ENCODE measurements at places on chromosomes 11 and 22.
A peak's percentile ranks its signal among the peaks of the same experiment; 100 is the strongest.

GRCh38 chr11:110431051-110431672 is 1.4 kb downstream of the FDX1 start:
- no peak for DNase-seq

DNA sequence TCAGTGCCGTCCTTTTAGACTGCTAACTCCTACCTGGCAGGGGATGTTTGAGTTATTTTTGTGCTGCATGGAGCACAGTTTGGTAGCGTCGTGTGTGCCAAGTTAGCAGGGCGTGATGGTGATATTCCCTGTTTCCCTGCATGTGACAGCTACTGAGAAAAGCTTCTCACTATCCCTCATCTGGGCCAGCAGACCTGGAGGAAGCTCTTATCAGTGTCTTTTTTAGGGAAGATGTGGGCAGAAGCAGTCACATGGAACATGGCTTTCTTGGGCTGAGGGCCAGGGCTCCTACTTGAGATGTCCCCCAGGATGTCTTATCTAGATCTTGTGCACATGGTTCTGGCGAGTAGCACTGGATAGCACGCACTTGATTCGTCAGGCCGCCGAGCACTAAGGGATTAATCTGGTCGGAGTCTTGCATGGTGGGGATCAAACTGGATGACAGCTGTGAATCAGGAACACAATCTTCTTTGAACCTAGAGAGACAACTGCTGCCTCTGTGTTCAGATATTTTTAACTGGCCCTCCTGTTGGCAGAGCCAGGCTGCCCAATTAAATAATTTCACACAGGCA is 33.8 kb downstream of the TECTA start:
- DNase-seq: no peak

DNA sequence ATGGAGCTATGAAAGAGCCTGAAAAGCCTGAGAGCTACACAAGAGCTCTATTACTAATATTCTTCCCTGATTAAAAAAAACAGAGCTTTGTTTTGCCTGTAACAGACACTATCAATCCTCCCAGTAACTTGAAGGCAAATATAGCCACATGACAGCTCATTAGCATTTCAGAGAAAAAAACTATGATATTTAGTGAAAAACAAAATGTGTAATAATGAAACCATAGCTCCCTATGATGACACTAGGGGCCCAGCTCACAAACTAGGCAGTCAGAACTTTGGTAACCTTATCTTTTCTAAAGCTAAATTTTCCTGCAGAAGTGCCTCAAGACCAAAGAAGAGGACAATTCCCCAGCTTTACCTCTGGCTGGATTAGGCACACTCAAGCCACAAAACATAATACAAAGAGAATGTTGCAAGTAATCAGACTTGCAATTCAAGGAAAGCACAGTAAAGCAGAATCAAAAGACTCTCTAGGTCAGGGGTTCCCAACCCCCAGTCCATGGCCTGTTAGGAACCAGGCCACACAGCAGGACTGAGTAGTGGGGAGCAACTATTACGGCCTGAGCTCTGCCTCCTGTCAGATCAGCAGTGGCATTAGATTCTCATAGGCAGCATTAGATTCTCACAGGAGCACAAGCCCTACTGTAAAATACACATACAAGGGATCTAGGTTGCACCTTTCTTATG is 53.3 kb downstream of the MRTFA start:
- no peak for DNase-seq

GRCh38 chr11:122440811-122441665 is 214.5 kb upstream of the UBASH3B start:
- no peak for DNase-seq

DNA sequence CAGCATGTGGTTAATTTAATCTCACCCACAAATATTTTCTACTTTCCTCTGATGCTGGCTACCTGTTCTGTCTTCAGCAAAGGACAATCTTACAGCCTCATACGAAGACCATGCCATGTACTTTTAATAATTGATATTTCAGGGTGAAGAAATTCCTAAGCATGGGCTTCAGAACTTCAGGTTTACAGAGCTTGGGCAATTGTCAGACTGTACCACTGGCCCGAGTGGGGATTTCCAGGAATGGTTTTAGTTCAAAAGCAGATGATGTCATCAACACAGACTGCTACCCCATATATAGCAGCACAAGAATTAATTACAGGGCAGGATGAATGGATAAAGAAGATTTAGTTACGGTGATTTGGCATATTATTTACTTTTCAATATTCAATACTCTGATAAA is 171.8 kb downstream of the ETS1 start:
- no peak for DNase-seq

GRCh38 chr11:126154691-126155090 is 56.8 kb downstream of the RPUSD4 start:
- no peak for DNase-seq

- peak; percentile 63 for DNase-seq
Measured at GRCh38 chr11:67118181-67118766, 789 bp upstream of the KDM2A start.

DNA sequence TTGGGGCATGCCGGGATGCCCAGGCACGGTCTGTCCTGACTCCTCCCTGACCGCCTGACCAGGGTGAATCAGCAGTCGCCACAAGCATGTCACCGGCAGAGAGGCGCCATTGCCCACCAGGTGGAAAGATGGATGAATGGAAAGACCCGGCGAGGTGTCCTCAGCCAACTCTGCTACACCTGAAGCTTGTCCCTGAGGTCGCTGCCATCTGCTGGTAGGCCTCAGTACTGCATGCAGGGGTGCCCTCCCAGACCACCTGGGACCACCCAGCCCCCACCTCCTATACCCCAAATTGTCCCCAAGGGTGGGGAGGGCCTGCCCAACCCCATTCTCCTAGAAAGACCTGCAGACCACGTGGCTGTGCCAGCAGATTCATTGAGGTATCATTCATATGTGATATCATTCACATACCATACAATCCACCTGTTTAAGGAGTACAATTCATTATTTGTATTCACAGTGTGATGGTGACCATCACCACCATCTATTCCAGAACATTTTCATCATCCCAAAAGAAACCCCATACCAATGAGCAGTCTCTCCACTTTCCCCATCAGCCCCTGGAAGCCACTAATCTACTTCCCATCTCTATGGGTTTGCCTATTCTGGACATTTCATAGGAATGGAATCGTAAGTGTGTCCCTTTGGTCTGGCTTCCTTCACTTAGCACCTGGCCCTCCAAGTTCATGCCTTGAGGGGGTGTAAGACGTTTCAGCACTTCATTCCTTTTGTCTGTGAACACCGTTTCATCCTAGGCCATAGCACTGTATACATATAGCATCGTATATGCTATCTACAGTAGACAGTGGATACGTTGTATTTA is 17.5 kb downstream of the FGF3 start:
- peak; percentile 19 for DNase-seq

- no peak for DNase-seq
Measured at GRCh38 chr11:115871161-115871760, 367.0 kb upstream of the CADM1 start.

DNA sequence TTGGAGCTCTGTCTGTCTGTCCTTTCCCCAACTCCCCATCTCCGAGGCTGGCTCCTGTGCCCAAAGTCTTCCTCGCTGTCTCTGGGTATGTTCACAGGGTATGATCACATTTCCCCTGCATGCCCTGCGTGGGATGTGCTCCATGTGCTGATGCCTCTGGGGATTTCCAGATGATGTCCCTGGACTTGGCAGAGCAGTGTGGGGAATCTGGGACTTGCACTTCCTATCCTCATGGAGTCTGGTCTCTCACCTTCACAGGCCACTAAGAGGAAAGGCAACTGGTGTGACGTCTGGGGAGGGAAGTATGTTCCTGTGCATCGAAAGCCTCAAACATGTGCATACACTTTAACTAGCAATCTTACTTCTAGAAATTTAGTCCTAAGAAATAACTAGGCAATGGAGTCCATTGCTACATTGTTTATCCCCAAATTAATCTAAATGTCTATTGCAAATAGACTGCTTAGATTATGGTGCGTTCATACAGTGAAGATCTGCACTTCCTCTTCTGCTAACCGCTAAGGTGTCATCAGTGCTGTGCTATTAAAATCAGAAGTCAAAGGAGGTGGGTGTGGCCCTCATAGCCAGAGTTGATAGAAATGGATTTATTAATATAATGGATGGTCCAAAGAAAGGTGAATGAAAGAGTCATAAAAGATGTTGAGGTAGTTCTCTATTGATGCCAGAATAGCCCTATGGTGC is 20.8 kb downstream of the TIMP3 start:
- DNase-seq: no peak

GRCh38 chr11:134250675-134251074 is 2.5 kb downstream of the THYN1 start:
- no peak for DNase-seq

- DNase-seq: peak; percentile 68
Measured at GRCh38 chr11:66069715-66070603, at the start of gene PACS1. Gene PACS1 (plus strand): TSS chr11:66070272. CDS start chr11:66070487, 215 bp downstream.

- DNase-seq: peak; percentile 2
Measured at GRCh38 chr11:44618561-44619425, 53.3 kb downstream of the CD82 start.

DNA sequence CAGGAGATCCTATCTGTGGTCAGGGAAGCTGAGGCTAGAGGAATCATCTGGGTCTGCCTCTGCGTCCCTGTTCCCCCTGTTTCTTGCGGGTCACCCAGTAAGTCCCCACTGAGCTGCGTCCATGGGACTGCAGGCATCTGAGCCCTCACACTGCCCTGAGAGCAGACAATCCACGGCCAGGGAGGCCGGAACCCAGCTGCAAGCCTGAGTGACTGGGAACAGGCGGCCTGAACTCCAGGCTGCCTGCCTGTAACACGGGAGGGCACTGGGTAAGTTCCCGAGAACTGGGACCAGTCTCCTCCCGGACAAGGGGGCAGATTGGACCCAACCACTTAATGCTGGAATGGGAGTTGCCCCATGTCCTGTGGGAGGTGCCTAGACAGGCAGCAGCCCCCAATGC is 727.4 kb downstream of the BRD1 start:
- DNase-seq: no peak

GRCh38 chr11:69425444-69425843 is 56.0 kb upstream of the LINC01488 start:
- no peak for DNase-seq

GRCh38 chr22:42202048-42202447 is 68.4 kb downstream of the TCF20 start:
- peak; percentile 27 for DNase-seq

GRCh38 chr11:128663824-128664223 is 30.0 kb upstream of the FLI1 start:
- DNase-seq: no peak

- DNase-seq: no peak
Measured at GRCh38 chr22:32584650-32585049, 110.0 kb downstream of the FBXO7 start.

DNA sequence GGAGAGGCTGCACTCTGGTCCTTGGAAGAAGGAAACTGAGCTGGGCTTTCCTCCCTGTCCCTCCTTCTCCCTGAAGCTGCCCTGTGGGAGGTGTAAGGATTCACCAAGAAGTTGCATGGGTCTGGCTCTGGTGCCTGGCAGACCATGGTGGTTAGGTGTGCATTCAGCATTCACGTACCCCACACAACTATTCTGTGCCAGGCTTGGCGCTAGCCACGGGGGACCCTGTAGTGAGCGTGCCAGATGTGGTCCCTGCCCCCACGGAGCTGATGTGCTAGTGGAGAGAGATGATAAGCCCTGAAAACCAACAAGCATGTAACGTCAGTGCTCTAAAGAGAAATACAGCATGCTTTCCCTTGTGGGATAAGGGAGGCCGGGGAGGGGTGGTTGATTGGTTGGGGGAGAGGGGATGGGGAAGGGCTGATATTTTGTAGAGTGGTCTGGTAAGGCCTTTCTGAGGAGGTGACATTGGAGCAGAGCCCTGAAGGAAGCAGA is 48.9 kb downstream of the CD82 start:
- DNase-seq: no peak

GRCh38 chr11:3849297-3849874 is 6.1 kb upstream of the STIM1 start:
- peak; percentile 65 for DNase-seq

GRCh38 chr11:111426617-111427016 is 47.5 kb upstream of the POU2AF1 start:
- no peak for DNase-seq

GRCh38 chr22:22094921-22095320 is 112.3 kb upstream of the TOP3B start:
- no peak for DNase-seq

GRCh38 chr11:113926273-113927197 is 21.9 kb downstream of the HTR3B start:
- DNase-seq: no peak

DNA sequence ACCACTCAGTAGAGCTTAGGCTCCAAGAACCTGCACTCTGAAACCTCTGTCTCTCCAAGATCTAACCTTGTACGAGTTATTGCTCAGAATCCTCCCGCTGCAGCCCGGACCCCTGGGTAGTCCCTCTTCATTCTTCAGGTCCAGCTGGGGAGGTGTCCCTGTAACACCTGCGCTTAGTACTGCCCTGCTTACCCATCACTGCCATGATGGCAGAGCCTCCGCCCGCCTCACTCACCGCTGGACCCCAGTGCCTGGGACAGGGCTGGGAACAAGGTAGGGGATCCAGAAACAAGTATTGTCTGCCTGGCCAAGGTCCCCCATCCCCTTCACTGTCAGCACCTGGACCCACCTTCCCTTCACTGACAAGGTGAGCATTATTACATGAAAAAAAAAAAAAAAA is 50.3 kb downstream of the THAP12 start:
- no peak for DNase-seq

DNA sequence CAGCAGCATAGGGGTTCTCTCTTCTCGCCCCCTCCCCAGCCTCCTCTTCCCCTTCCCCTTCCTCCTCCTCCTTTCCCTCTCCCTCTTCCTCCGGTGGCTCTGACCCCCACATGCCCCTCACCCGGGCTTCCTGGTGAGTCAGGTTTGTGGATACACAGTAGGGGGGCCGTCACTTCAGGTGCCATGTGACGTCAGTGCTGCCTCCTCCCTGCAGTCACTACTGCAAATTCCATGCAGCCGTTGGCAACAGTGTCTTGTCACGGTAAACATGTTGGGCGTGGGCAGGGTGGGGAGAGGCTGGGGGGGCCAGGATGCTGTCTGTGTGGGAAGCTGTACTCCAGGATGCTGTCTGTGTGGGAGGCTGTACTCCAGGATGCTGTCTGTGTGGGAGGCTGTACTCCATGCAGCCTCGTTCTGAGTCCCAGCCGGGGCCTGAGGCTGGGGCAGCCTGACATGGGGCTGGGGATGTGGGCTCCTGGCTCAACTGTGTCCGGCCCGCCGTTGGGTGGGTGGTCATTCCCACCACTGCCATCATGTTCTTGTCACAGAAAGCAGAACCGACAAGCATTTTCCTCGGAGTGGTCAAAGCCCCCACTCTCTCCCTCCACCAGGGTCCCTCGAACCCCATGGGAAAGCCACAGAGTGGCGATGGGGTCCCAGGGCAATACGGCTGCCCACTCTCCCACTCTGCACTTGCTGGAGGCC is 2.4 kb upstream of the MUC2 start:
- DNase-seq: no peak

- DNase-seq: no peak
Measured at GRCh38 chr11:61077936-61078335, 24.4 kb upstream of the CD5 start.

GRCh38 chr11:70644343-70645060 is 246.2 kb downstream of the CTTN start:
- DNase-seq: no peak
